ENCODE measurements at places on chromosomes 6 and 20. TPM values are rescaled to one million over a fixed set of nuclear protein-coding genes. Genes with fewer than 3 reads are reported as not detected.

The ITPA gene
- total RNA-seq, result 73.8 TPM

The RNF182 gene
- total RNA-seq, result not detected

The MCCD1 gene
- total RNA-seq, result not detected

The TBC1D20 gene
- total RNA-seq, result 32.5 TPM

The GPR6 gene
- total RNA-seq, result not detected

The VSX1 gene
- total RNA-seq, result not detected

The PSORS1C2 gene
- not detected for total RNA-seq

The SLC22A7 gene
- total RNA-seq, result not detected

The GRM4 gene
- total RNA-seq, result not detected

The ZDHHC14 gene
- total RNA-seq, result 6.8 TPM

The MLIP gene
- total RNA-seq, result not detected

The MYCT1 gene
- not detected for total RNA-seq

The POPDC3 gene
- total RNA-seq, result not detected

The UNC93A gene
- total RNA-seq, result not detected

The TREML1 gene
- total RNA-seq, result not detected

The MPIG6B gene
- not detected for total RNA-seq

The OPRL1 gene
- total RNA-seq, result 0.70 TPM

The DEFB124 gene
- total RNA-seq, result not detected

The OTOR gene
- total RNA-seq, result not detected

The GGTLC1 gene
- total RNA-seq, result not detected

The OPN5 gene
- not detected for total RNA-seq
